ENCODE measurements at places on chromosomes 1 and 21.

DNA sequence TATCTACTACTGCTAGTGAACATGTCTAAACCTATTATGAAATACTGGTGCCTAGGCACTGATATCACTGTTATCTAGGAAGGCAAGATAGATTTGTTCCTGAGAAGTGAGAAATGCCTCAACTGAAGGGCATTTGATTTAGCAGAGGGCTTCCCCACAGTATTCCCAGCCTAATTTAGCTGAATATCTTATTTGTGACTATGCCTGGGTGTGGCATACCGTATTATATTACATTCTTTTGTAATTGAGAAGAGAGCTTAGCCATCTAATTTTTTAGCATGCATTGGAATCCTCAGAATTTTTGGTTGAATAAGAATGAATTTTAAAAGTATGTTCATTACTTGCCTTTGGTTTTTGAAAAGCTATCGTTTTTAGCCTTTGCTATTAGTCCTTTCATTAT, 99.1 kb downstream of the ZP4 start:
- no peak for DNase-seq

- DNase-seq: no peak
These were observed 1154.7 kb upstream of the ADGRL2 start for GRCh38 chr1:80646053-80646452.

DNA sequence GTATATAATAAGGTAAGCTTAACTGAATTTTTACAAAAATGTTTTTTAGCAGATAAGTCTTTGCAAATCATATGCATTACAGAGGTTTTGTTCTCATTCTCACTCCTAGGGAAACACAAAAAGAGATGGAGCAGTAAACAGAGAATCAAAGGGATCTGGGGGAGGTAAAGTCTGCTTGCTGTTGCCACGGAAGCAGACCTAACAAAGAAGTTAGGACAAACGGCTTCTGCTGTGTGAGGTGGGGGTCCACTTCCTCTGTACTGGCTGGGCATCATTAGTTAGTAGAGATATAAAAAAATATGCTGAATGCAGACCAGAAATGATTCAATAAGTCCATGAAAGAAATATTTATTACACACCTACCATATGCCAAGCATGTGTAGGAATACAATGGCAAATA, 34.2 kb downstream of the GJA5 start:
- no peak for DNase-seq

DNA sequence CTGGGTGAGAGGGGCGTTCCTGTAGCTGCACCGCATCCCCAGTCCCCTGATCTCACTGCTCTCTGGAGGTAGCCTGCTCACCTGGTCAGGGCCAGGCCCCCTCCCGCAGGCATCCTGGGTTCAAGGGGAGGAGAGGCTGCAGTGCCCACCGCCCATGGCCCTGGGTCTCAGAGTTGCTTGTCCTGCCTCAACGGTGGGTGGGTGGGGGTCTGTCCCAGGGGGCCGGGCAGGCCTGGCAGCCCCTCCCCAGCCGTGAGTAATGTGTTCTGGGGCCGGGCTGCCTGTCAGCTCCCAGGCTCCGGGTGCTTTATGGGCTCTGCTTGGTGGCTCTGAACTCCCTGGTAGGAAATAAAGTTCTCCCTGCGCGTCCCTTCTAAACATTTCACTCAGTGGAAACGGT, 126.9 kb downstream of the CASZ1 start:
- no peak for DNase-seq

DNA sequence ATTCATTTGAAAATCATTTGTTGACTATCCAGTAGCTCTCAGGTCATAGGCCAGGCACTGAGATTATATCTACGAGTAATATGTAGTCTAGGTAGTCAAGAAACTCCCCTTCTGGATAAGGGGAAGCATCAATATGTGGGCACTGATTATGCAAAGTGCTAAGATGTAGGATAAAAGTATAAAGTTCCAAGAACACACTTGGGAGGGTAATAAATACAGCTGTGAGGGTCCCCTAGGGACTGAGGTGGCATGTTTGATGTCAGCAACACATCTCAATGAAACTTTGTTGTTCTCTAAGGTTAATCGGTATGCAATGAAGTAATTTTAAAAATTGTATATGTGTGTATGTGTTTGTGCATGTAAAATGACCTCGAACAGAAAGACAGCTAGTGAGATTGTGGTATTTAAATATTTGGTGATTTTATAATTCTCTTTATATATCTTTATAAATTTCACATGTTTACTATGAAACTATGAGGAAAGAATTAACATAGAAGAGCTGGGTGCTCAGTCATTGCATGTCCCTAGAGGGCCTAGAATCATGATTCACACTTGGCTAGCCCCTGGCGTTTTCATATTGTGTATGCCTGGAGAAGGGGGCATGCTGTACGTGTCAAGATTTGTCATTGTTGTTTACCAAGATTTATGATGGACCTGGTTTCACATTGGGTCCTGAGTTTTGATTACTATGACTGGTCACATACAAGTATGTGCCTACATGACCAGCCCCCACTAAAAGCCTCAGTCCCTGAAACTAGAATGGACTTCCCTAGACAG, 140.1 kb upstream of the DUSP10 start:
- DNase-seq: no peak

DNA sequence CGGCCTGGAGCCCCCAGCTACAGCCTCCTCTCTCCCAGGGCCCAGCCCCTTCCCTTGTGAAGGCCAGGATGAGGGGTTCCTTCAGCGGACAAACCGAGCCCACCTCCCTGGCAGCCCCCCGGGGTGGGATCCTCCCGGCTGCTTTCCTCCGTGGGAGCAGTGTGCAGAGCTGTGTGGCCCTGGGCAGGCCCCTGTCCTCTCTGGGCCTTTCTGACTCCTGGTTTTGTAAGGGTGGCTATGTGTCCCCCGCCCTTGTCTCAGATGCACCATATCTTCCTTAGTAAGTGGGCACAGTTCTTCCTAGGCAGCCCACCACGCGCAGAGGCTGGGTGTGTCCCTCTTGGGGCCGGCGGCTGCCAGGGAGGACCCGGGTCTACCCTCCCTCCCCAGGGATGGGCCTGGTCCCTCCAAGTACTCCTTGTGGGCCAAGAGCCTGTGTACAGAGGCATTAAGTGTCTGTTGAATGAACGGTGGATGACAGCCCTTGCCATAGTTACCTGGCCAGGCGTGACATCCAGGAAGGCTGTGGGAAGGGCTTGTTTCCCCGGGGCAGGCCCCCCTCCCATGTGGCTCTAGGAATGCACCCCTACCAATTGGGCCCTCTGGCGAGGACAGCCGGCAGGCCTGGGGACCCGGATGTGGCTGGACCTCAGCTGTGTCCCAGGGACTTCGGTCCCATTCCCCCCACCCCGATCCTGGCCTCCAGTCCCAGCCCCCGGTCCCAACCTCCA, 3.8 kb downstream of the SMIM1 start:
- no peak for DNase-seq

GRCh38 chr1:2108213-2108876, 58.1 kb downstream of the PRKCZ start:
- DNase-seq: no peak

GRCh38 chr1:116748272-116748671, 6.0 kb upstream of the CD2 start:
- DNase-seq: no peak

DNA sequence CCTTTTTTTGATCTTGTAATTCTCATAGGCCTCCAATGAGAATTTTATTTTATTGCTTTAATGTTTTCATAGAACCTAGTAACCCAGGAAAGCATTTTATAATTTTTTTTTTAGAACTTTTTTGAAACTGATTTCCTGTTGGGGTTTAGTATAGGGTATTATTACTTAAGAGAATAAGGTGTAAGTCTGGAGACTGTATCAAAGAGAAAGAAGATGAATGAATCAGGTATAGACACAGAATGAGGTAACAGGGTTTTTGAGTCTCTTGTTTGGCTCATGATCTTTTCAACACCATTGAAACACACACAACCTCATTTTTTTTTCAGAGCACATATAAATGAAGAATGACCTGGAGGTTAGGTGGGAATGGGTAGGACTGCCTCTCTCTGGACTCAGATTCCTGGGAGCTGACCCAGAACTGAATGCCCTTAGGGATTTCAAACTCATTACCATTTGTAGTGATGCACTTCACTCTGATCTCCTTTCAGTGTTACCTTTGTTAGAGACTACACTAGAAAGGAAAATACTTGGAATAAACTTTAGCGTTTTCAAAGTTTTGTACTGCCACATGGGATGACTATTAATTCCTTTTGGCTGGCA, 51.0 kb downstream of the EPB41 start:
- peak; percentile 11 for DNase-seq

DNA sequence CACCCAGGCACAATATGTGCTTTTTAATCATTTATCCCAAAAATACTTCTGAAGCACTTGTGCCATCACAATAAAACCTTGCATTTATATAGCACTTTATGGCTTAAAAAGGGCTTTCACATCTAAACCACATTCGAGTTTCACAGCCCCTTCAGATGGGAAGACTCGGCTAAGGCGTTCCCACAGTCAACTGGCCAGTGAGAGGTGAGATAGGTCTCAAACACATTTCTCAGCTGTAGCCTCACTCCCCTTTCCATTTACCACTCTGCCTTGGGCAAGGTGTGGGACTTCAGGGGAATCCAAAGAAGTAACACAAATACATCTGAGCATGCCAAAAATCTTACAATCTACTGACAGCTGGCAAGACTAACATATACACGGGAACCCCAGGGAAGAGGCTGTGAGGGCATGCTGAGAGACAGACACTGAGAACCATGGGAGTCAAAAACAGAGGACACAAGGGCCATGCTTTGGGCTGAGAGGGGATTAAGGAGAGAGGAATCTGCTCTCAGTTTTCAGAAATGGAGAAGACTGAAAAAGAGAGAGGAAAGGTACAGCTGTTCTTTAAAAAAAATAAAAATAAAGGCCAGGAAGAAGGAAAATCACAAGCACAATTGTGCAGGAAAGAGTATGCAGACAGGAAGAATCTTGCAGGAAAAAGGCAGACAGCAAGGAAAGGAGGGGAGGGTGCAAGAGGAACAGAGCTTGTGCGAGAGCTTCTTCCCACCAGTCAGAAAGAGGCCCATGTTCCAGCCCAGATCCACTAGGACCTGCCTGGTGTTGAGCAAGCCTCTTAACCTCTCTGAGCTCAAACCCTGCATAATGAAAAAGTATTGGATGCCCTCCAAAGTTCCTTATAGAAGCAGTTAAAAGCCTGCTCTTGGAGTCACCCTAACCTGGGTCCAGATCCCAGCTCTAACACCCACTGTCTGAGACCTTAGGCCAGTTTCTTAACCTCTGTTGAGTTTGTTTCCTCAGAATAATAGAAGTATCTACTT, 73.5 kb downstream of the JAK1 start:
- DNase-seq: no peak

GRCh38 chr1:152869808-152870419, 8.2 kb upstream of the SMCP start:
- no peak for DNase-seq

- no peak for DNase-seq
These were observed 34.4 kb upstream of the ROR1 start for GRCh38 chr1:63739452-63739851.

DNA sequence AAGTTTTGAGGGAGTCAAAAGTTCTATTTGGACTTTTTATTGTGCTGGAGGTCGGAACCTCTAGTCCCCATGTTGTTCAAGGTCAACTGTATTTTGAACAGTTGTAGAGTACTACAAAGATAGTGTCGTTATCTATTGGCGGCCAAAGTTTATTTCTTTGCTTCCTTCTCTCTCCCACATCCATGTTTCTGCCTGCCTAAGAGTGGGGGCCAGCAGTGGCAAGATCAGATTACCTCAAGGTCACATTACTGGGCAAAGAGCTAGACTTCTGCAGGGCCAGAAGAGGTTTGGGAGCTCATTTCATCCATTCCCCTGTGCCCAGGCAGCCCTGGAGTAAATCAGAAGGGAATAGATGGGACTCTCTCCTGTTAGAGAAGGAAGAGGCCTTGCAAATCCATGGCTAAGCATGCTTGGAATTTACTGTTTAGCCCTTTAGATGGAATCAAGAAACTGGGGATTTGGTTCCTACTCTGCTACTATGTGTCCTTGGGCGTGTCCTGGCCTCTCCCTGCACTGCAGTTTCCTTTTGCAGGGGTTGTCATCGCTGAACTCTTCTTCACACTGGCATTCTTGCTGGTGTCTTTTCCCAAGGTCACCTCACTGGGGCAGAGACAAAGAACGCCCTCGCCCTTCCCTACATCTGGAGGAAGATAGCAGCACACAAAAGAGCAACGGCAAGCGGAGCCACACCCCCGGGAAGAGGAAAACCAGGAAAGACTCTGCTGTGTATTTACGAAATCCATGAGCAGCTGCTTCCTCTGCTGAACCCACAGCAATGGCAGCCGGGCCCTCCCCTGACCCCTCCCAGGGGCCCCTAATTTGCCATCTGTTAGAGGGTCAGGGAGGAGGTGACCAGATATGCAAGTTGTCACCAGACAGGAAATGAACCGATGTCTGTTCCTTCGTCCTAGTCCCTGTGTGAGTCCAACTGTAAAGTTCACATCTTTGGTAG, 73.3 kb downstream of the PLPP3 start:
- no peak for DNase-seq

DNA sequence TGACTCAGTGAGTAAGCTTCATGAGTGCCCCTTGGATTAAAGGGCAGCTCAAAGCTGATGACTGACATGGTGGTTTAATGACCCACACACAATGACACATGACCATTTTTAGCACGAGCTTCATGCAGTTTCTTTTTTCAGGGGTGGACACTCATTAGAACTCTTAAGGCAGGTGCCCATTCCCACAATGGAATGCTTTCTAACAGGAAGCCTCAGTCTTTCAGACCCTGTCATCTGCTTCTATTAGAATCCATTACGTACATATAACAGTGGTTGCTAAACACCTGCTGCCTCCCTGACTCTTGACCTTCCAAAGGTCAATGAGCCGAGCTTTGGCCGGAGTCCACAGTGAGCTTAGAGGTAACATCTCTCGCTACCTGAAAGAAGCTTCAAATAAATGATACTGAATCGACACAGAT, 27.4 kb downstream of the AKNAD1 start:
- DNase-seq: no peak

DNA sequence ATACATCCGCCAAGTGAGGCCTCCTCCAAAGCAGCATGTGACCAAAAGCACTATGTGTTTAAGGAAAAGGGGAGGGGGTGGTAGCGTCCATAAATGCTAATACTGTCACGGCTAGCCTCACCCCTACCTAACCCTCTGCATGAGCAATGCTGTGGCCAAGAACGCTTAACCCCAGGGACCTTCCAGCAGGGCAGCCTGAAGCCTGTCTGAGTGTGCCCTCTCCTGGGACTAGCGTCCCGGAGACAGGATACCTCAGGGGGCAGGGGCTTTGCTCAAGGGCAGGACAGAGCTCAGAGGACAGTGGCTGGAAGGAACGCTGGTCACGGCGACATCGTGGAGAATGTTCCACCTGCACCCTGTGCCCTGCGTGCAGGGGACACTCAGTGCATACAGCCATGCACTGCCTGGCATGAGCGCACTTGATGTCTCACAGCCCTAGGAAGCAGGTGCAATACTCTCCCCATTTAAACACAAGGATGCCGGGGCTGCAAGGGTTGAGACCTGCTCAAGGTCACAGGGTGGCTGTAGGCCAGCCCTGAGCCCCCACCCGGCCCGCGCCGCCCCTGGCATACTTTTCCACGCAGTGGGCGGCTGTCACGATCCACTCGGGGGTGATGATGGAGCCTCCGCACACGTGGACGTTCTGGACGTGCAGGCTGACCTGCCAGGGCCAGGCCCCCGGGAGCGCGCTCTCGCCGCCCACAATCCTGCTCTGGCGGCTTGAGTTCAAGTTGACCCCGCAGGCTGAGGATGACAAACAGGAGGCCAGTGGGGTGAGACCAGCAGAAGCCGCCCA, 35.0 kb downstream of the TMPRSS2 start:
- DNase-seq: no peak
